ENCODE measurements at places on chromosomes 3 and 15. TPM values are rescaled to one million over a fixed set of nuclear protein-coding genes. Genes with fewer than 3 reads are reported as not detected.

- no peaks in the 10 kb centered on the region for H3K4me1 ChIP-seq
- H3K4me3 ChIP-seq: no peak overlapping the region
- H3K27ac ChIP-seq: no peak overlapping the region
- no peaks in the 10 kb centered on the region for H3K36me3 ChIP-seq
- peaks cover 15% of the 10 kb centered on the region for H3K27me3 ChIP-seq
Measured at GRCh38 chr3:87207460-87207859, 19.6 kb upstream of the CHMP2B start.

- no peak overlapping the region for H3K4me3 ChIP-seq
- peaks cover 6% of the 10 kb centered on the region for H3K27me3 ChIP-seq
- H3K4me1 ChIP-seq: peaks cover 11% of the 10 kb centered on the region
- DNase-seq: no peak
Measured at GRCh38 chr15:60918234-60918959, 310.7 kb downstream of the RORA start.

DNA sequence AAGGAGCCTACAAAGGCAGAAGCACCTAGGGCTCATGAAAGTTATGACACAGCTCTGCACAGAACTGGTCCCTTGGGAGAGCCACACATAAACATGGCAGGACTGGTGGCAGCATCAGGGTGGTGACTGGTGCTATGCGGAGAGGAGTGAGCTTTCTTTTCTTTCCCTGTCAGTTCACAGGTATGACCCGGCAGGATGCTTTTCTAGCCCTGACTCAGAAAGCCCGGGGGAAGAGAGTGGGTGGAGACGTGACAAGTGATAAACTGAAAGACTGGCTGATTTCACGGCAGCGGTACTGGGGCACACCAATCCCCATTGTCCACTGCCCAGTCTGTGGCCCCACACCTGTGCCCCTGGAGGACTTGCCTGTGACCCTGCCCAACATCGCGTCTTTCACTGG lies 103.0 kb downstream of the LARS2 start:
- no peaks in the 10 kb centered on the region for H3K27me3 ChIP-seq
- no peak overlapping the region for H3K4me3 ChIP-seq
- peaks cover 8% of the 10 kb centered on the region for H3K4me1 ChIP-seq
- DNase-seq: no peak

DNA sequence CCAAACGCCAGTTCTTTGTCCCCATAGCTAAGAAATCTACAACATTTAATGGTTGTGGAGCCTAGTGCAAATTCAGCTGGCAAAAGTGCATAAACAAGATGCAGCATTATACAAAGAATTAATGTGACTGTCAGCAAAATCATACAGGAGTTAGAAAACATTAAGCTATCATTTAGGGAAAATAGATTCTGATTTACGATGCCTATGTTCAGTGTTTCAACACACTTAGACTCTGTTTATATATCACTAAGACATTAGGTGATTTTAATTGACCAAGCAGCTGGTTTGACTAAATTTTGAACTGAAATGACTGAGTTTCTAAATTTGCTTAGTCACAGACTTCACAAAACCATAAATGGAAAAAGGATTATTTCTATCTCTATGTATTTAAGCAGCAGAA lies 1076.8 kb downstream of the TBL1XR1 start:
- H3K27ac ChIP-seq: no peak overlapping the region
- no peaks in the 10 kb centered on the region for H3K36me3 ChIP-seq
- no peaks in the 10 kb centered on the region for H3K4me1 ChIP-seq
- no peak for DNase-seq

- H3K36me3 ChIP-seq: peaks cover 3% of the 10 kb centered on the region
- no peak overlapping the region for H3K4me3 ChIP-seq
- no peak overlapping the region for H3K27ac ChIP-seq
- peaks cover 12% of the 10 kb centered on the region for H3K4me1 ChIP-seq
- H3K27me3 ChIP-seq: peaks cover 4% of the 10 kb centered on the region
- no peak for DNase-seq
Measured at GRCh38 chr3:110933821-110934426, 137.7 kb upstream of the NECTIN3 start.

DNA sequence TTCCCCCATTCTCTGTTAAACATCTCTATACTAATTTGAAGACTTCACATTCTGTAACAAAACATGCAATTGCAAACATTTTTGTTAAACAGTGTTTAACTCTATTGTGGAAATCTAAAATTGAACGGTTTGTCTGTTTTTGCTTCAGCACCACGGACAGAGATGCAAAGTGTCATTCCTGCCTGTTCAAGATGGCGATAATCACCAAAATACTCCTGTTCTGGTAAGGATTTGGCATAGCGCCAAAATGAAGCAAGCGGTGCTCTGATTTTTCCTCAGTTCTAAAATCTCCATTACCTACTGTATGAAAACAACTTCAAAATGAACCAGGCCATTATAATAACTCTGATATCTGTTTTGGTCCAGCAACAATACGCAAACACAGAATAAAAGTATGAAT lies 129.7 kb upstream of the TUSC7 start:
- H3K27ac ChIP-seq: no peak overlapping the region
- no peaks in the 10 kb centered on the region for H3K36me3 ChIP-seq
- DNase-seq: no peak
- H3K4me1 ChIP-seq: no peaks in the 10 kb centered on the region
- H3K4me3 ChIP-seq: no peak overlapping the region

ASB14 gene
- not detected for total RNA-seq

SLC6A1 gene
- total RNA-seq: not detected

DNA sequence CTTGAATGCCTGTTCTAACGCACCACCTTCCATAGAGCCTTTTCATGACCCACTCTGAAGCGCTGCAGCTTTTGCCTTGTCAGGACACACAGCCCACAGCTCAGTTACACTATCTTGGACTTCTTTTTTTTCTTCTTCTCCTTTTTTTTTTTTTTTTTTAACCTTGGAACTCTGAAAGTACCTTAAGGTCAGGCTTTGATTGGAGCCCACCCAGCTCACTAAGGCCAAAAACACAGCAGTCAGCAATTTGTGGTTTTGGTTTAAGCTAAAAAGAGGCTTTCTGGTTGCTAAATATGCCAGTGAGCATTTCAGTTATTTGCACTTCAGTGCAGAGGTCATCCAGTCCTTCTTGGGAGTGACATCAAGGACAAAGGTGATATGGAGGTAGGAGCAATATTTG lies 1.7 kb downstream of the SLC25A20 start:
- H3K4me3 ChIP-seq: peak overlapping the region; percentile 86
- DNase-seq: no peak
- H3K4me1 ChIP-seq: peaks cover 39% of the 10 kb centered on the region
- no peak overlapping the region for H3K27ac ChIP-seq

GRCh38 chr3:32421991-32422859 lies 30.6 kb downstream of the CMTM7 start:
- no peaks in the 10 kb centered on the region for H3K27me3 ChIP-seq
- H3K36me3 ChIP-seq: peaks cover 10% of the 10 kb centered on the region
- H3K4me1 ChIP-seq: peaks cover 89% of the 10 kb centered on the region

GRCh38 chr3:194843556-194843955 lies 157.9 kb downstream of the FAM43A start:
- no peak for DNase-seq
- no peaks in the 10 kb centered on the region for H3K36me3 ChIP-seq

DNA sequence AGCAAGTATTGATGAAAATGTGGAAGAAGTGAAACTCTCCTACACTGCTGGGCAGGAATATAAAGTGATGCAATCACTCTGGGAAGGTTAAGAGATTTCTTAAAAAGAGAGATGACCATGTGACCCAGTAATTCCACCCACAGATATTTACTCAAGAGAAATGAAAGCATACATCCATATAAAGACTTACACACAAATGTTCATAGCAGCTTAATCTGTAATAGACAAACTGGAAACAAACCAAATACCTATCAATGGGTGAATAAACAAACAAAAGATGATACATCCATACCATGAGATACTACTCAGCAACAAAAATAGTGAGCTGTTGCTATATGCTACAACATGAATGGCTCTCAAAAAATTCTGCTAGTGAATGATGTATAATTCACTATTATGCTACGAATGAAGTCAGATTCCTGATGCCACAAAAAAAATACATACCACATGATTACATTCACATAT lies 463.3 kb downstream of the MAGI1 start:
- H3K4me1 ChIP-seq: no peaks in the 10 kb centered on the region
- no peak overlapping the region for H3K27ac ChIP-seq
- no peaks in the 10 kb centered on the region for H3K36me3 ChIP-seq
- no peaks in the 10 kb centered on the region for H3K27me3 ChIP-seq

TMC3 gene
- total RNA-seq: not detected

- no peaks in the 10 kb centered on the region for H3K4me1 ChIP-seq
- no peak overlapping the region for H3K27ac ChIP-seq
- DNase-seq: no peak
- H3K27me3 ChIP-seq: peaks cover 49% of the 10 kb centered on the region
Measured at GRCh38 chr3:186002884-186003472, 65.2 kb upstream of the TRA2B start.

DNA sequence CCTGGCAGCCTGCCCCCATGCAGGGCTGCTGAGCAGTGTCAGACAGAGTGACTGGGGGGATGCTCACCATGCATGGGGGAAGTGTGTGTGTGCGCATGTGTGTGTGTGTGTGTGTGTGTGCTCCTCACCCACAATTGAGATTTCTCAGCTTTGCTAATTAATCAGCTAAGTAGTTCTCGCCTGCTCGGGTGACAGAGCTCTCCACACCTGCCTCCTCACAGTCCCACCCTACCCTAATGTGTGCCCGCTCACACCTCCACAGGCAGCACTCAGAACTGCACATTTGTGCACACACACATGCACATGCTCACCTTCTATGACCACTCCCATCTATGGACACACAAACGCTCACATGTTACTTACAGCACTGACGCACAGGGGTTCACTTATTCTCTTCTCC lies 37.3 kb downstream of the CACNA2D2 start:
- H3K36me3 ChIP-seq: no peaks in the 10 kb centered on the region
- peaks cover 2% of the 10 kb centered on the region for H3K27me3 ChIP-seq
- no peak for DNase-seq
- no peak overlapping the region for H3K4me3 ChIP-seq
- H3K27ac ChIP-seq: no peak overlapping the region

DNA sequence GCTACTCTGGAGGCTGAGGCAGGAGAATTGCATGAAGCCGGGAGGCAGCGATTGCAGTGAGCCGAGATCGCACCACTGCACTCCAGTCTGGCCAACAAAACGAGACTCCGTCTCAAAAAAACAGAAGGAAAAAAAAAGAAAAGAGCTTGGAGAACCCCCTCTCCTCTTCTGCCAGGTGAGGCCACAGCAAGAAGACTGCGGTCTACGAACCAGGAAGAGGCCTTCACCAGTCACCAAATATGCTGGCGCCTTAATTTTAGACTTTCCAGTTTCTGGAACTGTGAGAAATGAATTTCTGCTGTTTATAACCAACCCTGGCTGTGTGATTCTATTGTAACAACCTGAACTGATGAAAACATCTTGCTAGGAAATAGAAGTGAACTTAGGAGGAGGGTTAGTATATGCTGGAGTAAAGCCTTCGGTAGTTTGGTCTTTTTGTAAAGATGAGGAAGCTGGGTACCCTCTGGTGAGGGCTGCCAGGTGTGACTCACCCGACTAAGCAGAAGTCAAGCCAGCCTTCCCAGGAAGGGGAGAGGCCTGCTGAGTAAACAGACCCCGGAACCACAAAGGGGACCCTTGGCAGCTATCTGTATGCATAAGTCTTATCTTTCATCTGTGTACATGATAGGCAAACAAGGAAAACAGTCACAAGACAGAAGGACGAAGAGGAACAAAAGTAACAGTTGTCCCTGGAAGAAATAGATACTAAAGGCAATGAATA lies 78.7 kb downstream of the KLF13 start:
- peaks cover 21% of the 10 kb centered on the region for H3K4me1 ChIP-seq
- peak overlapping the region; percentile 37 for H3K27ac ChIP-seq
- DNase-seq: peak; percentile 38
- peaks cover 3% of the 10 kb centered on the region for H3K27me3 ChIP-seq
- peaks cover 24% of the 10 kb centered on the region for H3K36me3 ChIP-seq

ALS2CL gene
- 0.09 TPM for total RNA-seq

DNA sequence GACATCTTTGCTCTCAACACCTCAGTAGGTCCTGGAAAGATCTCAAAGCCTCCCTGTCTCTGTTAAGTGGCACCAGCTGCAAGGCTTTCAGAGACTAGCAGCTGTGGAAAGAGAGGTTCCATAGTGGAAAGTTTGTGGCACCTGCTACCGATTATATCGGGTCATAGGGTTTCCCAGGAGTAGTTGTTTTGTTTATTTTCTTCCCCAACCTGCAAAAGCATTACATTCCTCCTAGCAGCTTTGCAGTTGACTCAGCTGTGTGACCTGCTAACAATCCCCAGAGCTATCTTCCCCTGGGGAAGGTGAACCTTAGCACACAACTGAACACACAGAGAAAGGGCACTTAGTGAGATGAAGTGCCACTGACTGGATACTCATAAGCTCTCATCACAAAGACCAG lies 598.9 kb upstream of the GRM7 start:
- no peak overlapping the region for H3K4me3 ChIP-seq
- H3K36me3 ChIP-seq: no peaks in the 10 kb centered on the region
- H3K27me3 ChIP-seq: no peaks in the 10 kb centered on the region
- H3K27ac ChIP-seq: no peak overlapping the region
- H3K4me1 ChIP-seq: no peaks in the 10 kb centered on the region

GPX1 gene
- 112 TPM for total RNA-seq

DNA sequence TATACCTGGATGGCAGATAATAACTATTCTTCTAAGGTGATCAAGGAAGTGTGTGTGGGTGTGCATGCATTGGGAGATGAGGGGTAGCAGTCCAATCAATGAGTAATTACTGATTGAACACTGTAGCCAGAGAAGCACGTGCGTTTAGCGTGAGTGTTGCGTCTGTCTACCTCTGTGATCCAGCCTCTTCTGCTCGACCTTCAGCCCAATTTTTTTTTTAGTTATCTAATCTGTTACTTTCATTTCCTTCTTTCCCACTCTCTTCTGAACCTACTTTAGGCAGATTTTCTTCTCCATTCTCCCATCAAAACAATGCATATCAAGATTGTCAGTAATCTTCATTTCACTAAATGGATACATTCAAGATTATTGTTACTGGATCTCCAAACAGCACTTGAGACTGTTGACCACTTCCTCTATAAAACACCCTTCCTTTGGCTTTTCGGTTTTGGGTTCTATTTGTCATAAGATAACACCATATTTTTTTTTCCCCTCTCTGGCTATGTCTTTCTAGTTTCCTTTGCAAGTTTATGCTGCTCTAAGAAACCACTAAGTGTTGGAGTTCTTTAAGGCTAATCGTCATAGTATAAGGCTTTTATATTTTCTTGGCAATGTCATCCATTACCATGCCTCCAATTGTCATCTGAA lies 41.0 kb downstream of the MCTP2 start:
- H3K27me3 ChIP-seq: no peaks in the 10 kb centered on the region
- DNase-seq: peak; percentile 63
- H3K4me1 ChIP-seq: peaks cover 26% of the 10 kb centered on the region
- H3K27ac ChIP-seq: no peak overlapping the region

- H3K36me3 ChIP-seq: no peaks in the 10 kb centered on the region
- no peak overlapping the region for H3K27ac ChIP-seq
- DNase-seq: no peak
- no peaks in the 10 kb centered on the region for H3K4me1 ChIP-seq
Measured at GRCh38 chr3:186622651-186623310, 9.9 kb downstream of the AHSG start.

DNA sequence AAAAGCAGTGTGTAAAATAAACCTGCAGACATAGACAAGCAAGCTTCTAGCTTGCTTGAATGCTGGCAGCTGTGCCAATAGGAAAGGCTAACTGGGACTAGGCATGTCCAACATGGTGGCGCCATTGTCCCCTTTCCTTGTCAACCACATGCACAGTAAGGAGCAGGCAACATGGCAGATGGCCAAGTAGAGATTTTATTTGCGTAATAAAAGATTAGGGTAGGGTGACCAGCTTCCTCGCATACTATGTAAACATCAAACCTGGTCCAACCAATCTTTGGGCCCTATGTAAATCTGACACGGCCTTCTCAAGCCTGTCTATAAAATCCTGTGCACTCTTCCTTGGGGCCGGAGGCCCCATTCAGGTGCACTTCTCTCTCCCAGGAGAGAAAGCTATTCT lies 575.4 kb upstream of the GOLIM4 start:
- H3K4me3 ChIP-seq: no peak overlapping the region
- no peaks in the 10 kb centered on the region for H3K27me3 ChIP-seq
- H3K36me3 ChIP-seq: no peaks in the 10 kb centered on the region
- no peak for DNase-seq
